Aortic smooth muscle cell (primary cell): ENCODE measurements at places on chromosomes 5 and 9. TPM values are rescaled to one million over a fixed set of nuclear protein-coding genes. Genes with fewer than 3 reads are reported as not detected.

Gene CAAP1
- 19.3 and 24.1 TPM in 2 replicates for total RNA-seq

Gene CDKN2B-AS1
- 4.9 and 5.2 TPM in 2 replicates for total RNA-seq

Gene SLC34A1
- not detected in 2 replicates for total RNA-seq

Gene IFNA13
- not detected in 2 replicates for total RNA-seq

Gene SHISAL2B
- not detected in 2 replicates for total RNA-seq

Gene SPACA9
- total RNA-seq, result 3.3 and 3.7 TPM in 2 replicates

Gene TPPP
- 0.93 and 1.1 TPM in 2 replicates for total RNA-seq

Gene RASEF
- under 0.01 and 0.06 TPM in 2 replicates for total RNA-seq
